CD4-positive, alpha-beta T cell treated with Interleukin-2 at 100 ng/mL for 4 hours (primary cell): ENCODE measurements at places on chromosomes 13 and 19.

- no peak for DNase-seq
Measured at GRCh38 chr13:33322543-33322809, 36.9 kb upstream of the STARD13 start.

DNA sequence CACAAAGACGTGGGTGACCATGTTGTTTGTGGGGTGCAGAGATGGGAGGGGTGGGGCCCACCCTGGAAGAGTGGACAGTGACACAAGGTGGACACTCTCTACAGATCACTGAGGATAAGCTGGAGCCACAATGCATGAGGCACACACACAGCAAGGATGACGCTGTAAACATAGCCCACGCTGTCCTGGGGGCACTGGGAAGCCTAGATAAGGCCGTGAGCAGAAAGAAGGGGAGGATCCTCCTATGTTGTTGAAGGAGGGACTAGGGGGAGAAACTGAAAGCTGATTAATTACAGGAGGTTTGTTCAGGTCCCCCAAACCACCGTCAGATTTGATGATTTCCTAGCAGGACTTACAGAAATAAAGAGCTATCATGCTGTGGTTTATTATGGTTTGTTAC is 5.6 kb downstream of the KLK2 start:
- no peak for DNase-seq

- no peak for DNase-seq
Measured at GRCh38 chr13:33882804-33883203, 64.9 kb downstream of the RFC3 start.

- DNase-seq, result no peak
Measured at GRCh38 chr13:21009036-21009435, 52.4 kb downstream of the LATS2 start.

DNA sequence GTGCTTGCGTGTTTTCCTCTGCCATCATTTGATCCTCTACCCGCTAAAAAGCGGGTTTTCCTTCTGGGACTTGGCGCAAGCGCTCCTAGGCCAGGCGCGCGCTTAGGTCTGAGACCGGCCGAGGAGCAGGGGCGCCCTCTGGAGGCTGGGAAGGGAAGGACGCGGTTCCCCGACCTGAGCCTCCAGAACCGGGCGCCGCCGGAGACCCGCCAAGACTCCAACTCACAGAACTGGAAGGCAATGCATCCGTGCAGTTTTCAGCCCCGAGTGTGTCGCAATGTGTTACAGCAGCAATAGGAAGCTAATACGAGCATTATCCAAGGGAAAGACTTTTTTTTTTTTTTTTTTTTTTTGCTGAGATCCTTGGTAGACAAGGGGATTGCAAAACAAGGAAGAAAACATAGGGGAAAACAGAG is 190.9 kb downstream of the COL4A1 start:
- peak; percentile 10 for DNase-seq

- DNase-seq, result no peak
Measured at GRCh38 chr13:19961924-19962323, 3.4 kb downstream of the ZMYM2 start.

DNA sequence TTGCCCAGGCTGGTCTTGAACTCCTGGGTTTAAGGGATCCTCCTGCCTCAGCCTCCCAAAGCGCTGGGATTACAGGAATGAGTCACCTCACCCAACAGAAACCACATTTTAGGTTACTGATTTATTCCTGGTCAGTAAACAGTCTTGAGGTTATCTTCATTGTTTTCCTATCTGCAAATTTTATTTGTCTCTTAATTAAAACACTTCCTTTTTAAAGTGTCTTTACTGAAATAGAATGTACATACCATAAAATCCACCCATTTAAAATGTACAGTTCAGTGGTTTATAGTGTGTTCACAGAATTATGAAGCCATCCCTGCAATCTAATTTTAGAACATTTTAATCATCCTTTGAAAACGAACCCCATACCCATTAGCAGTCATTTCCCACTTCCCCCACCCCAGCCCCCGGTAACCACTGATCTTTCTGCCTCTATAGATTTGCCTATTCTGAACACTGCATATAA is 63.0 kb downstream of the MAP4K1 start:
- no peak for DNase-seq

GRCh38 chr19:56554272-56554869 is 12.9 kb upstream of the ZNF470 start:
- no peak for DNase-seq

GRCh38 chr13:26112843-26113242 is 61.0 kb upstream of the SHISA2 start:
- DNase-seq, result no peak

- no peak for DNase-seq
Measured at GRCh38 chr19:49727217-49728030, 35.7 kb downstream of the TSKS start.

DNA sequence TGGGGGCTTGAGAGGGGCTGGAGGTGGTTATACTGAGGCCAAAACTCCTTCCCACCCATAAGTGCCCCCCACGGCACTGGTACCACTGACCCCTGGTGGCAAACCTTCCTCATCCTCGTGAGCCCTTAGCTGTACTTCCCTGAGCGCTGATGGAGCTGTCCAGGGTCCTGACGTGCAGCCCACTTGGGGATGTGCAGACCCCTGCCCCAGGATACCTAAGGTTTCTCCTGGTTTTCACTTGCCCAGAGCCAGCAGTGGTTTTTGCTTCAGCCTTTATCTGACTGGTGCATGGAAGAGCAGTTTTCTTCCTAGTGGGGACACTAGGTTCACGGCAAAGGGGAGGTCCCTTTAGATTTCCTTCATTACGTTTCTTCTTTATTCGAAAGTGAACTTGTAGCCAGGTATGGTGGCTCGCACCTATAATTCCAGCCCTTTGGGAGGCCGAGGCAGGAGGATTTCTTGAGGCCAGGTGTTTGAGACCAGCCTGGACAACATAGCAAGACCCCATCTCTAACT is 28.7 kb upstream of the KCTD15 start:
- DNase-seq, result no peak

GRCh38 chr19:495402-496111 is 729 bp upstream of the MADCAM1 start:
- peak; percentile 30 for DNase-seq

GRCh38 chr13:28548872-28549271 is 53.9 kb upstream of the FLT1 start:
- no peak for DNase-seq

DNA sequence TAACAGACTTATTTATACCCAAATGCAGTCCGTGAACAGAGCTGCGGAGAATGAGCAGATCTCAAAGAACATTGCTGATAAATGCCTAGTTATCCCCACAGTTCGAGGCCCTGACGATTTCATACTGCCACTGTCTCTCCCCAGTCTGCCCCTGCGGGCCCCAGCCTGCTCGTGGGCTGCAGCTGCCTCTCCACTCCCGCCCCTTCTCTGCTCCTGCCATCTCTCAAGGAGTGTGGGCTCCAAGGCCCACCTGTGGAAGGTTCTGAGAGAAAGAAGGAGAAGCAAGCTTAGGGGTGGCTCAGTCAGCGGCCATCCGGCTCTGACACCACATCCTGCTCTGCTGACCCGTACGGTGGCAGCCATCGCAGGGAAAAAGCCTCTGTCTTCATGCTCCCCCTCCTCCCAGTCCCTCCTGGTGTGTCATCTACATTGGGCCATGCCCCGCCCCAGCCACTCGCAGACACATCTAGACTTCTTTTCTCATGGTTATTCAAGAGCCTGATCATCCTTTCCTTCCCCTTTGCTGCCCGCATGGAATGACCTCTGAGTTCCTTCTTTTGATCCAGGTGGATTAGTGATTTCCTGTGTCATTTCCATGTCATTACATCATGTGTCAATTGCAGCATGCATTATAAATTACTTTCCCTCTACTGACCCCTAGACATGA is 52.0 kb downstream of the EPS15L1 start:
- no peak for DNase-seq

GRCh38 chr13:25806264-25806974 is 245.4 kb downstream of the SHISA2 start:
- no peak for DNase-seq

DNA sequence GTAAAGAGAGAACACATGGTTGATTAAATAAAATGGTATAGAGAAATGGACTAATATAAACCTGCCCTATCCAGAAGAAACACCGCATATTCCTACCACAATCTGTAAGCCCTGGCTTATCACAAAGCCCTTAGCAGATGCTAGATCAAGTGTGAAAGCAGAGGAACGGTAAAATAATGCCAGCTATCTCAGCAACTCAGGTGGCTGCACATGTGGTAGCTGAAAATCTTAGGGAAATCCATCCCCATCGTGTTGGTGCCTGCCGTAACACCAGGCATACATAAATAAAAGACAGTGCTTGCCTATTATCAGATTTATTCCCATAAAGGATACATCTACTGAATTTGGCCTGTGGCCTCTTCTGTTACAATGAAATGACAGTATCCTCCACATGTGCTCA is 304.1 kb upstream of the MAB21L1 start:
- DNase-seq, result no peak

- no peak for DNase-seq
Measured at GRCh38 chr19:18741124-18742121, 49.7 kb downstream of the COMP start.

DNA sequence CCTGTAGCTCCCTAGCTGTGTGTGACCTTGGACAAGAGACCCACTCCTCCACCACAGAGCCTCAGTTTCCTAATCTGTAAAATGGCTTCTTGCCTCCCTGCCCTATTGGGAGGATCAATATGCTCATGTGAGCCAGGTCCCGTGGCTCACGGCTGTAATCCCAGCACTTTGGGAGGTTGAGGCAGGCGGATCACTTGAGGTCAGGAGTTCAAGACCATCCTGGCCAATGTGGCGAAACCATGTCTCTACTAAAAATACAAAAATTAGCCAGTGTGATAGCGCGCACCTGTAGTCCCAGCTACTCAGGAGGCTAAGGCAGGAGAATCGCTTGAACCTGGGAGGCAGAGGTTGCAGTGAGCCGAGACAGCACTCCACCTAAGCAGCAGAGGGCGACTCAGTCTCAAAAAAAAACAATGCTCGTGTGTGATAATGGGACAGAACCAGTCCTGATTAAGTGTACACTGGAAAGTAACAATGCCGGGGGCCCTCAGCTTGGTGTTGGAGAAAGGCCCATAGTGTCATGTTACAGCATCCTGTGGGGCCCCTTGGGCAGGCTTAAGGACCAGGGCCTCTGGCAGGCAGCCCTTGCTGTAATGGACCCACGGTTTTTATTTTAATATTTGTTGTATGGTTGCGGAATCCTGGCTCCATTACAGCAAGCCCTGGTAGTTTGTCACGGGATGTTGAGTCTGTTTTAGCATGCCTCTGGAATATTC is 6.8 kb downstream of the RPS11 start:
- peak; percentile 68 for DNase-seq

DNA sequence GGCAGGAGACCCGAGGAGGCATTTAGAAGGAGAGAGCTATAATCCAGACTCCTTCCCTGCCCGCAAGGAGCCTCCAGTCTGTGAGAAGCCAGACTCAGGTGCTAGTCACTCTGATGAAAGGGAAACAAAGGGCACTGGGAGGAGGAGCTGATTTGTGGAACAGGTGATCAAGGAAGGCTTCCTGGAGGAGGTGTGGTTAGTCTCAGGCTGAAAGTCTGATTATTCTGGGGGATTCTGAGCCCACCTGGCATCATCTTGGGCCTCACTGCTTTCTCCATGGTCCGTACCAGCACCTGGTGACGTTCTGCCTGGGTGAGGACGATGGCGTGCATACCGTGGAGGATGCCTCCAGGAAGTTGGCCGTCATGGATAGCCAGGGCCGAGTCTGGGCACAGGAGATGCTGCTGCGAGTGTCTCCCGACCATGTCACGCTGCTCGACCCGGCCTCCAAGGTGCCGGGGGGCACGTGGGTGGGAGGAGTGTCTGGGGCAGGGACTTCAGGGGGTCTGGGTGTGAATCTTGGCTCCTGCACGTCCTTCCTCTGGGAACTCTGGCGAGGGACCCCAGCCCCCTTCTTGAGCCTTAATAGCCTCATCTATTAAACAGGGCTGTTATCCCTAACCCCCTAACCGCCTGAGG is 3.9 kb downstream of the EPS8L1 start:
- no peak for DNase-seq

DNA sequence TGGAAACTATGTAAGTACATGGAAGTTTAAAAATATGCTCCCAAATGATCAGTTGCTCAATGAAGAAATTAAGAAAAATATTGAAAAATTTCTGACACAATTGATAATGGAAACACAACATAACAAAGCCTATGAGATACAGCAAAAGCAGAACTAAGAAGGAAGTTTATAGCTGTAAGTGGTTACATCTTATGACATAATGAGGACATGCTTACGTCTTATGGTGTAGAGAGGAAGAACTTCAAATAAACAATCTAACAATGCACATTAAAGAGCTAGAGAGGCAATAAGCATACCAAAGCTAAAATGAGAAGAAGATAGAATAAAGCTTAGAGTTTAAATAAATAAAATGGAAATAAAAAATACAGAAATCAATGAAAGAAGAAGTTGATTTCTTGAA is 50.0 kb upstream of the CEACAM21 start:
- DNase-seq, result no peak

GRCh38 chr19:38892841-38893240 is 6.6 kb downstream of the SIRT2 start:
- DNase-seq, result no peak

GRCh38 chr13:78460176-78460575 is 143.2 kb downstream of the POU4F1 start:
- no peak for DNase-seq

GRCh38 chr19:15995536-15995935 is 46.7 kb downstream of the OR10H4 start:
- no peak for DNase-seq

GRCh38 chr13:84393981-84394625 is 511.8 kb upstream of the SLITRK1 start:
- no peak for DNase-seq

- no peak for DNase-seq
Measured at GRCh38 chr13:30791354-30792001, 56.1 kb downstream of the ALOX5AP start.

DNA sequence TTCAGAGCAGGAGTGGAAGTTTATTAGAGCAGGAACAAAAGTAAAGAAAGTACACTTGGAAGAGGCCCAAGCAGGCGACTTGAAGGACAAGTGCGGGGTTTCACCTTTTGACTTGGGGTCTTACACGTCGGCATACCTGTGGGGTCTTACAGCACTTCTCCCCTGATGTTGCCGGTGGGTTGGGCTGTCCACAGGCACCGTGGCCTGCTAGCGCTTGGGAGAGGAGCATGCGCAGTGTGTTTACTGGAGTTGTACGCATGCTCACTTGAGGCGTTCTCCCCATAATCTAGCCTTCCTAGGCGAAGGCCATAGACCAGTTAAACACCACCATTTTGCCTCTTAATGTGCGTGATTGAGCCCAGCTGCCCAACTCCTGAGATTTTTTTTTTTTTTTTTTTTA is 25.0 kb upstream of the PLEKHF1 start:
- no peak for DNase-seq

- peak; percentile 46 for DNase-seq
Measured at GRCh38 chr13:53250272-53250875, 221.8 kb downstream of the OLFM4 start.

- DNase-seq, result no peak
Measured at GRCh38 chr19:42233106-42233505, 9.3 kb downstream of the GSK3A start.

DNA sequence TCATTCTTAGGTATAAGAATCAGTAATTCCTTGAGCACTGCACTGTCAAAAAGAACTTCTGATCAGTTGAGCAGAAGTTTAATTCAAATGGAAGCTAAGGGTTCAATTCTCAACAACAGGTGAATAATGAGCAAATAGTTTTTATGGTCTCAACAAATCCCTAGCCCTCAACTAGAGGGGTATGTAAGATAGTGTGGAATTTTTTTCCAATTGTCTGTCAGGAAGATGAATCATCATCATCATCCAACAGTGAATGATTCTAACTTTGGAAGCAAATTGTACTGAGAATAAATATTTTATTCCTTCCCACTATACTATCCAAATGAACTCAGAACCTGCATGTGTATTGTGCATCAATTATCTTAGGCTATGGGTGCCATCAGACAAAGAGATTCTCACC is 372.7 kb downstream of the ENOX1 start:
- no peak for DNase-seq
